ENCODE measurements at places on chromosomes 4 and X. TPM values are rescaled to one million over a fixed set of nuclear protein-coding genes. Genes with fewer than 3 reads are reported as not detected.

- peak; percentile 63 for ATAC-seq
These were observed 108.2 kb upstream of the GPR34 start for GRCh38 chrX:41580423-41581064.

GRCh38 chrX:3160756-3161155, 119.5 kb downstream of the ARSF start:
- no peak for ATAC-seq

DNA sequence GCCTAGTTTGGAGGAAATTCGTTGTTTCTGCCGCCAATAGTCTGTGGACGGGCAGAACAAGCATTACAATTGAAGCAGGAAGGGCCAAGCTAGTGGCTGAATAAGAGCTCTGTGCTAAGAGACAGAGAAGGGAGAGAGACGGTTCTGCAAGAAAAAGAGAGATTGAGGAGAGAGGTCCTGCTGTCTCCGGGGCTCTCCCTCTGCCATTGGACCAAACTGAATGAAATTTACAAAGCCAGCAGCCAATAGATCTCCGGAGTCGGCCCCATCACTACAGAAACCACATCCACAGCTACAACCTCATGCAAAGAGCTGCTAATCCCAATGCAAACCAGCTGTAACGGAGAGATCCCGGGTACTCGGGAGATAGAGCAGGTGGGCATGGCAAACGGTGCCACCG, at the start of gene NLGN4X:
NLGN4X (minus strand) TSS at position 148 of the 400 bp plus-strand sequence. CDS start 77,401 bp downstream, outside the sequence.
- no peak for ATAC-seq

DNA sequence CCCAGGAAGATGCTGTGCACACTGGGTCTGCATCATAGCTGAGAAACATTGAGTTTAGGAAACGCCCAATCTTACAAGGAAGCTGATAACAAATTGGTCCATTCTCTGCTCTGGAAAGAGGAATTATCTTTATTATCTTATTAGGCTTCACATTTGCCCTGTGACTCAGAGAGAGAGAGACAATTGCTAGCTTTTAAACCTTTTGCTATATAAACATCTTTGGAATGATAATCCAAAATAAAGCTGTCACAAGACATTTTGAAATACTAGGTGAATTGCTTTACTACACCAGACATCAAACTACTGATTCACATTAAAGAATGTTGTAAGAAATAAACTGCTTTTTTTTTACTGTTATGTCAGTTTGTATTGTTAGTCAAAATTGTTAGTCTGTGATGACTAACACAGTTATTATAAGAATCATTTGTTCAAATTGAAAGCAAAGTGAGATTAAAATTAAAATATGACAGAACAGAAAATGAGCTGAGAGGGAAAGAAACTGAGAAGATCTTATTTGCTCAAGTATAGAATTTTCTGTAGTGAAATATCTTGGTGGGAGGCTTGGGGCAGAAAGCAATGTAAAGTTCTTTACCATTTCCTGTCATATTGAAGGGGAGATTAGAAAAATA, 765.4 kb upstream of the PCDH10 start:
- no peak for ATAC-seq

DNA sequence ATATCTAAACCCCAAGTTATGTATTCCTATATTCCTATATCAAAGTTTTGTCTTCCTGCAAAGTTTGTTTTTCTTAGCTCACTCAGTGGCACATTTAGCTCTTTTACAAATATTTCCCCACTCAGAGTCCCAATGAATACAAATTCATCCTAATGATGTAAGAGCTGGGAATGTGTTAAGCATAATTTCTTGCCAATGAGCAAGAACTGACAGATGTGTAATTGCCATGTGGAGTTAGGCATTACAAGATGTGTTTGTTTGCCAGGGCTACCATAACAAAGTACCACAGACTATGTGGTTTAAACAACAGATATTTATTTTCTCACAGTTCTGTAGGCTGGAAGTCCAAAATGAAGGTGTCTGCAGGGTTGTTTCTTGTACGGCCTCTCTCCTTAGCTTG, 302.1 kb downstream of the KCTD8 start:
- no peak for ATAC-seq

GRCh38 chrX:152537373-152537772, 86.3 kb upstream of the GABRA3 start:
- no peak for ATAC-seq

DNA sequence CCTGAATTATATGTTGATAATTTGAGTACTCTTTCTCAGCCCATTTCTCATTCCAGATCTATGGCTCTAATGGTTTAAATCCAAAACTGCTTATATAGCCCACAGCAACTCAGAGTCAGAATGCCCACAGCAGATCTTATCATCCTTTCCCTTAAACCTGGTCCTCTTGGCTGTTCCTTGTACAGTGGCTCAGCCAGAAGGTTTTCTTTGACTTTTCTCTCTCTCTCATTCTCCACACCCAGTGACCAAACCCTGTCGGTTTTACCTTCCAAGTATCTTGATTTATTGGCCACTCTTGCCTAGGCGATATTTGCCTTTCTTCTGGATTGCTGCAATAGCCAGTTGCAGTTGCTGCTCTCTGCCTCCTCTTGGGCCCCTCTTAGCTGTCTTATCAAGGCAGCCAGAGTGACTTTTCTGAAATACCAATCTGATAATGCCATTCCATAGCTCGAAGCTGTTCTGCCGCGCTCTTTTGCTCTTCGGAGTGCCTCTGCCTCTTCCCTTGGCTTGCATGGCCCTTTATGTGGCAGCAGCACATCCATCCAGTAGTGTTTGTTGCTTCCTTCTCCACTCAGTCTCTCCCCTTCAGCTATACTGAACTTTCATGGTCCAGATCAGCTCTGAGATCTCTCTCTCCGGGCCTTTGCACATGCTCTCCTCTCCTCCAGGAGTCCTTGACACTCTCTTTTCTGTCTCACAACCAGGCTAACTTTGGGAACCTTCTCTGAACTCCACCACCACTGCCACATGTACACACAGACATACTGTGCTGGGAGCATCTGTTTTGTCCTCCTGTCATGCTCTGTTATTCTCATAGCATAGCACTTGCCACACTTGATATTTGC, 11.8 kb downstream of the GAB1 start:
- ATAC-seq: no peak

DNA sequence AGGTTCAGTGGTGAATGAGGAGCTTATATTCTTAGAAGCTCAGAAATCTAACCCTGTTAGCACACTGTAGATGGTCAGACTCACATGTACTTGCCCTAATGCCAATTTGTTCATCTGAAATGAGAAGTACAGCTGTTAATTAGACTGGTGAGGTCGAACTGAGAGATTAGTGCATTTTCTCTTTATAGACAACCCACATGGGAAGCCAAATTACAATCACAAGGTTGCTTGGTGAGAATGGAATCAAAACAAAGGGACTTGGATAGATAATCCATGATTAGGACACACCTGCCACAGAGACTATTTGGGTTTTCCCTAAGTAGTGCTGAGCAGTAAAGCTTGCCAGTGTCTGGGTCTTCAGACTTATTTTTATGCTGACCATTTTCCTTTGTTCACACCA, 88.3 kb downstream of the POLA1 start:
- ATAC-seq: no peak

- ATAC-seq: no peak
These were observed 98.2 kb downstream of the PJA1 start for GRCh38 chrX:69066966-69067525.

- ATAC-seq: no peak
These were observed 63.9 kb downstream of the WFS1 start for GRCh38 chr4:6333301-6334202.

DNA sequence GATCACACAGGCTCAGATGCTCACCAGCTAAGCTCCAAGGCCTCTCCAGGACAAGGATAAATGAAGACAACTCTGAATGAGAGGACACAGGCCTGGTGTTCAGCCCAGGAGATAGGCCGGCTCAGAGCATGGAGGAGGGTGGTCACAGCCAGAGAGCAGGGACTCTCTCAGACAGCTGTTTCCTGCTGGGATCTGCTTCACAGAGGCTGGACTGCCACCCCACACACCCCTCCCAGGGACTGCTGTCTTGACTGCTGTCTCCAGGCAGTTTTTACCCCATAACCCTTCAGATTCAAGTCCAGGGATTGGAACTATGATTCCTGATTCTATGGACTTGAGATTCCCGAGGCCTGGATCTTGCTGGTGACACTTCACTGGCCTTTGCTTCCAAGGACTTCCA, 89.0 kb downstream of the SMIM20 start:
- ATAC-seq: no peak

- no peak for ATAC-seq
These were observed 34.4 kb downstream of the AFAP1 start for GRCh38 chr4:7904952-7905915.

DNA sequence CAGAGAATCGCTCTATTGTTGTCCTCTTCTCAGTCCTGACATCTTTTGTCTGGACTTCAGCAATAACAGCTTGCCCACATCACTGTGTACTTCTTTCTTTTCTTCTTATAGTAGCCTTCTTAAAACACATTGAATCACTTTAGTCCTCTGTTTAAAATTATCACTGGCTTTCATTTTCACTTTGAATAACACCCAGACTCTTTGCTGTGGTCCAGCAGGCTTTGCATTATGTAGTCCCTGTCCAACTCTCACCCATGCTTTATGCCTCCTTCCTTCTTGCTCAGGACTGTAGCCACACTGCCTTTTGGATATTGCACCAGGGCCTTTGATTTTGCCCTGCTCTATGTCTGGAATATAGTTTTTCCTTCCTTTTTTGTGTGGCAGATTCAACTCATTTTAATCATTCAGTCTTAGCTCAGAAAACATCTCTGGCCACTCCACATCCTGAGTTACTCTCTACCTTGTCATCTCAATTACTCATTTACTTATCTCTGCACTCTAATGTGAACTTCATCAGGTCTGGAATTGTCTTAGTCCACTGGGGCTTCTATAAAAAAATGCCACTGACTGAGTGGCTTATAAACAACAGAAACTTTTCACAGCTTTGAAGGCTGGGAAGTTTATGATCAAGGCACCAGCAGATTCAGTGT, 168.2 kb downstream of the C4orf33 start:
- ATAC-seq: peak; percentile 68

GRCh38 chr4:89469930-89470375, 162.4 kb upstream of the GPRIN3 start:
- ATAC-seq: peak; percentile 96

GRCh38 chrX:24694825-24695224, 1.1 kb downstream of the POLA1 start:
- ATAC-seq: no peak

SORCS2 gene
- 0.26 TPM for total RNA-seq

UGT8 gene
- 0.82 TPM for total RNA-seq

MAGEA6 gene
- total RNA-seq: not detected

RNF128 gene
- not detected for total RNA-seq

C1QTNF7 gene
- total RNA-seq: not detected

L1CAM gene
- 2.4 TPM for total RNA-seq

TMEM271 gene
- total RNA-seq: not detected

ABCG2 gene
- 0.63 TPM for total RNA-seq

SLC10A4 gene
- not detected for total RNA-seq

SPOCK3 gene
- not detected for total RNA-seq
